Activated T-helper 17 cell treated with anti-CD3 and anti-CD28 coated beads, Interleukin-2, amount 50 U/mL, for 72 hours (primary cell): ENCODE measurements at places on chromosomes 11 and 22. TPM values are rescaled to one million over a fixed set of nuclear protein-coding genes. Genes with fewer than 3 reads are reported as not detected.

- H3K36me3 ChIP-seq, result no peaks in the 10 kb centered on the region
- H3K27ac ChIP-seq, result no peak overlapping the region
- H3K27me3 ChIP-seq, result no peaks in the 10 kb centered on the region
- no peaks in the 10 kb centered on the region for H3K4me1 ChIP-seq
- H3K4me3 ChIP-seq, result no peak overlapping the region
- ATAC-seq, result no peak
Measured at GRCh38 chr11:15885854-15886253, 470.5 kb downstream of the SOX6 start.

DNA sequence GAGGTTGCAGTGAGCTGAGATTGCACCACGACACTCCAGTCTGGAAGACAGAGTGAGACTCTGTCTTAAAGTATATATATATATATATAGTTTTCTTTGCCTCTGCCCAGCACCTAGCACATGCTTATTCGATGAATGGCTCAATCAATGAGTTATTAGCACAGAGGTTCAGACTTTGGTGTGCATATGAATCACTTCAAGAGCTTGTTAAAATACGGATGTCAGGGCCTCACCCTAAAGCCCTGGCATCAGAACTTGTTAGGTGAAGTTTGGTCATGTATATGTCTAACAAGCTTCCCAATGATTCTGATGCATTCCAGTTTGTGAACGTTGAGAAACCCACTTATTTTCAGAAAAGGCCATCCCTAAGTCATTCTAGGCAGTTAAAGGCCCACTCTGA is 21.8 kb upstream of the TMEM86A start:
- H3K27ac ChIP-seq, result no peak overlapping the region
- no peak overlapping the region for H3K4me3 ChIP-seq
- no peaks in the 10 kb centered on the region for H3K36me3 ChIP-seq
- H3K27me3 ChIP-seq, result no peaks in the 10 kb centered on the region
- ATAC-seq, result no peak

The CHRDL2 gene
- total RNA-seq, result not detected

The PAMR1 gene
- total RNA-seq, result not detected

- H3K4me1 ChIP-seq, result no peaks in the 10 kb centered on the region
- H3K36me3 ChIP-seq, result no peaks in the 10 kb centered on the region
- no peak for ATAC-seq
- no peak overlapping the region for H3K4me3 ChIP-seq
- H3K27me3 ChIP-seq, result peaks cover 3% of the 10 kb centered on the region
Measured at GRCh38 chr22:19703869-19704268, 10.4 kb upstream of the SEPTIN5 start.

The ZFTA gene
- 1.3 TPM for total RNA-seq

- H3K4me3 ChIP-seq, result no peak overlapping the region
- H3K36me3 ChIP-seq, result peaks cover 76% of the 10 kb centered on the region
- H3K27ac ChIP-seq, result no peak overlapping the region
- no peak for ATAC-seq
- no peaks in the 10 kb centered on the region for H3K27me3 ChIP-seq
Measured at GRCh38 chr11:65630215-65630614, 7.7 kb upstream of the SIPA1 start.

- no peak overlapping the region for H3K4me3 ChIP-seq
- no peaks in the 10 kb centered on the region for H3K27me3 ChIP-seq
- H3K4me1 ChIP-seq, result peaks cover 10% of the 10 kb centered on the region
- no peaks in the 10 kb centered on the region for H3K36me3 ChIP-seq
- peak overlapping the region; percentile 11 for H3K27ac ChIP-seq
Measured at GRCh38 chr11:46012185-46012584, 89.7 kb downstream of the LARGE2 start.

- no peaks in the 10 kb centered on the region for H3K36me3 ChIP-seq
- ATAC-seq, result no peak
- H3K27me3 ChIP-seq, result peaks cover 10% of the 10 kb centered on the region
Measured at GRCh38 chr11:70546191-70546940, 148.0 kb downstream of the CTTN start.

DNA sequence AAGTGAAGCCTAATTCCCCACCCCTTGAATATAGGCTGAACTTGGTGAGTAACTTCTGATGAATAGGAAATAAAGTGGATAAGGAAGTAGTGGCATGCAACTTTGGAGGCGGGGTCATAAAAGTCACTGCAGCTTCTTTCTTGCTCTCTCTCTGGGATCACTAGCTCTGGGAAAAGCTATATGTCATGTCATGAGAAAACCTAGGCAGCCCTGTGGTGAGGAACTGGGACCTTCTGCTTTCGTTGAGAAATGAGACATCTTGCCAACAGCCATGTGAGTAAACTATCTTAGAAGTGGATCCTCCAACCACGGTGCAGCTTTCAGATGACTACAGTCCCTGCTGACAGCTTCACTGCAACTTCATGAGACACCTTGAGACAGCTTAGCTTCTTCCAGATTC is 15.7 kb downstream of the ZNF214 start:
- no peaks in the 10 kb centered on the region for H3K4me1 ChIP-seq
- H3K36me3 ChIP-seq, result no peaks in the 10 kb centered on the region
- no peak overlapping the region for H3K27ac ChIP-seq
- peaks cover 29% of the 10 kb centered on the region for H3K27me3 ChIP-seq
- ATAC-seq, result peak; percentile 26
- H3K4me3 ChIP-seq, result no peak overlapping the region

The ARHGAP20 gene
- total RNA-seq, result not detected

GRCh38 chr11:108221911-108222573 is 396 bp downstream of the NPAT start:
- no peaks in the 10 kb centered on the region for H3K27me3 ChIP-seq
- H3K36me3 ChIP-seq, result peaks cover 24% of the 10 kb centered on the region
- H3K4me1 ChIP-seq, result peaks cover 42% of the 10 kb centered on the region
- H3K27ac ChIP-seq, result no peak overlapping the region
- no peak for ATAC-seq

The MAML2 gene
- 17.4 TPM for total RNA-seq

The OR52E8 gene
- total RNA-seq, result not detected

The TUB gene
- total RNA-seq, result 0.50 TPM

The NCAM1 gene
- total RNA-seq, result not detected

GRCh38 chr22:50224071-50224470 is 20.8 kb downstream of the TUBGCP6 start:
- no peak overlapping the region for H3K27ac ChIP-seq
- peaks cover 60% of the 10 kb centered on the region for H3K36me3 ChIP-seq
- H3K4me3 ChIP-seq, result no peak overlapping the region
- H3K4me1 ChIP-seq, result peaks cover 6% of the 10 kb centered on the region

The APOL1 gene
- total RNA-seq, result 89.4 TPM

DNA sequence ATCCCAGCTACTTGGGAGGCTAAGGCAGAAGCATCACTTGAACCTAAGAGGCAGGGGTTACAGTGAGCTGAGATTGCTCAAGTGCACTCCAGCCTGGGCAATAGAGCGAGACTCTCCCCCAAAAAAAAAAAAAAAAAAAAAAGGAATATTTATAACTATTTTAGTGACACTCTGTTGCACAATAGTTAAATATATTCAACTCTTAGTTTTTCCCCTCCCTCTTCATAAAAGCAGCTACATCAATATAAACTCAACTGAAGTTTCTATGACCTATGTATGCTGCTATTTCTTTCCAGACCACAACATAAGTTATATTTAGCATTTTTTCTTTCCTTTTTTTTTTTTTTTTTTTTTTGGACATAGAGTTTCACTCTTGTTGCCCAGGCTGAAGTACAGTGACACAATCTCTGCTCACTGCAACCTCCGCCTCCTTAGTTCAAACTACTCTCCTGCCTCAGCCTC is 19.2 kb downstream of the CELF1 start:
- peaks cover 11% of the 10 kb centered on the region for H3K4me1 ChIP-seq
- peaks cover 56% of the 10 kb centered on the region for H3K36me3 ChIP-seq
- no peak overlapping the region for H3K27ac ChIP-seq
- H3K4me3 ChIP-seq, result no peak overlapping the region
- H3K27me3 ChIP-seq, result no peaks in the 10 kb centered on the region
- ATAC-seq, result no peak

DNA sequence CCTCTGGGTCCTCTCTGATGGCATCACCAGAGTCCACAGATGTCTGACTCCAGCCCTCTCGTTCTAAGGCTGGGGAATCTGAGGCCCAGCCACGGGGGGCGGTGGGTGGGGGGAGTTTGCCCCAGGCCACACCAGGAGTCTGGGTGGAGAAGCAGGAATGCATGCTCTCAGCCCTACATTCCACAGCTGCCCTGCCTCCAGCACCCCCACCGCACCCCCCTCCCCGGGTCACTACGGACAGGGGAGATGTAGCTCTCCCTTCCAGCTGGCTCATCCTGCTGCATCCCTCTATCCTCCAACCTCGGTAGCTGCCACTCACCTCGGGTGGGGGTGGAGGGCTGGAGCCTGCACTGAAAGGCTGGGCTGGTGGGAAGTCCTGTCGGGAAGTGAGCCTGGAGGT is 2.3 kb upstream of the PVALB start:
- no peak overlapping the region for H3K27ac ChIP-seq
- peaks cover 4% of the 10 kb centered on the region for H3K4me1 ChIP-seq
- peaks cover 35% of the 10 kb centered on the region for H3K27me3 ChIP-seq
- H3K36me3 ChIP-seq, result no peaks in the 10 kb centered on the region
- H3K4me3 ChIP-seq, result no peak overlapping the region
- no peak for ATAC-seq

The CSRP3 gene
- not detected for total RNA-seq

The FXYD6 gene
- 0.19 TPM for total RNA-seq

- no peak overlapping the region for H3K4me3 ChIP-seq
- H3K27me3 ChIP-seq, result peaks cover 10% of the 10 kb centered on the region
- no peak overlapping the region for H3K27ac ChIP-seq
- no peaks in the 10 kb centered on the region for H3K36me3 ChIP-seq
Measured at GRCh38 chr22:17570851-17571631, 7.7 kb downstream of the SLC25A18 start.

- peak overlapping the region; percentile 10 for H3K27ac ChIP-seq
- H3K27me3 ChIP-seq, result peaks cover 3% of the 10 kb centered on the region
- no peak overlapping the region for H3K4me3 ChIP-seq
- peaks cover 13% of the 10 kb centered on the region for H3K4me1 ChIP-seq
- H3K36me3 ChIP-seq, result no peaks in the 10 kb centered on the region
Measured at GRCh38 chr11:18765554-18765953, 26.0 kb downstream of the PTPN5 start.

DNA sequence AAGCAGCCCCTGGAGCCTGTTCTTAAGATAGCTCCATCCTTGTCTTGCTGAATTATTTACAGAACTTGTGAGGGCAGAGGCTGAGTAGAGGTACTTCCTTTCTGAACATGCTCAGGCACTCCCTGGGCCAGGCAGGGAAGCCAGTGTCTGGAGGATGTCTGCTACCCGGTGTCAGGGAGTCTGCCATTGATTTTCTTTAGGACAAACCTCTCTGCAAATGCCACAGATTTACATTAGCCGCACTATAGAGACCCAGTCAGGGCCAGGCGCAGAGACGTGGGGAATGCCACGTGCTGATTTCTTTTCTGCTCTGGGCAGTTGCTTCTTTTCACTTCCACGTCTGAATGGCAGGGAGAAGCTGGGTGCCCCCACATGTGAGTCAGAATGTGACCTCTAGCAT is 585.5 kb downstream of the NTM start:
- H3K36me3 ChIP-seq, result no peaks in the 10 kb centered on the region
- H3K27ac ChIP-seq, result no peak overlapping the region
- H3K4me1 ChIP-seq, result no peaks in the 10 kb centered on the region
- H3K4me3 ChIP-seq, result no peak overlapping the region
- no peaks in the 10 kb centered on the region for H3K27me3 ChIP-seq
